Stimulated activated CD4-positive, alpha-beta T cell treated with anti-CD3 and anti-CD28 coated beads, Interleukin-4, amount 100 ng/mL, for 48 hours (primary cell): ENCODE measurements at places on chromosomes 12 and 14.
A peak's percentile ranks its signal among the peaks of the same experiment; 100 is the strongest.

DNA sequence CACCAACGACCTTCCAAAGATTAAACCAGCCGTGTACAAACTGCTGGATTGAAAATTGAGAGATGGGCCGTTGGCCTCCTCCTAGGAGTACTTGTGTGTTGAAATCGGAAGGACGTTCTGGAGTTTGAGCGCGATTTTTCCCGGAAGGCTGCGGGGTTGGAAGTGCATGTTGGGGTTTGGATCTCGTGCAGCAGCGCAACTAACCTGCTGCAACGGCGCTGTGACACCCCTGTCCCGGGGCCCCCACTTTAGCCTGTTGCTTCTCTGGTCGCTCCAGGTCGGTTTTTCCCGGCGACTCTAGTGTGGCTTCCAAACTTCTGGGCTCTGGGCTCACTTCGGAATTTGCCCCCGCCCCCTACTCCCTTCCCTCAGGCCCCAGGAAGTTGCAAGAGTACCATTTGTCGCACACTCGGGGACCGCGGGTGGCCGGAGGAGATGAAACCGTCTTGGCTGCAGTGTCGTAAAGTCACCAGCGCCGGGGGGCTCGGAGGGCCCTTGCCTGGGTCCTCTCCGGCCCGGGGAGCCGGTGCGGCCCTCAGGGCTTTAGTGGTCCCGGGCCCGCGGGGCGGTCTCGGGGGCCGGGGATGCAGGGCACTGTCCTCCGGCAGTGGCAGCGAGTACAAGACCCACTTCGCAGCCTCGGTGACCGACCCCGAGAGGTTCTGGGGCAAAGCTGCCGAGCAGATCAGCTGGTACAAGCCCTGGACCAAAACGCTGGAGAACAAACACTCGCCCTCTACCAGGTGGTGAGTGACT, at the start of gene ACSS3:
TSS of gene ACSS3 (plus strand) at position 394 of the 756 bp plus-strand sequence. CDS start at position 436, 42 bp downstream.
- DNase-seq: no peak

- DNase-seq: no peak
Observed at GRCh38 chr12:96457191-96457930, 32.0 kb upstream of the CFAP54 start.

- DNase-seq: no peak
Observed at GRCh38 chr14:23181946-23182345, 1.5 kb downstream of the SLC7A8 start.

DNA sequence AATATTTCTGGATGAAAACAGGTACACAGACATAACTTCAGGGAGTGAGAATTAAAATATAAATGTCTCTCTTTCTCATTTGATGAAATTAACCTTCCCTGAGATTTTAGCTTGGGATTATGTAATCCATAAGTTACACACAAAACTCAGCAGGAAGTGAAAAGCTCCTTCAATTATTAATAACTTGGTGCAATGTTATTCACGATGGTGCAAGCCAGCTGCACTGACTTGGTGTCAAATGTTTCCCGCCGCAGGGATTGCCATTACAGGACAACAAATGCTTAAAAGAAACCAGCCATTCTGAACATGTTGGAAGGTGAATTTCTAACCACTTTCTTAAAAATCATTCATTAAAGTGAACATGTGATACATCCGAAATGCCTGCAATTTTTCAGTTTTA, 250.4 kb downstream of the FOXN3 start:
- no peak for DNase-seq

- DNase-seq: no peak
Observed at GRCh38 chr12:102095677-102096263, 24.1 kb downstream of the NUP37 start.

- DNase-seq: no peak
Observed at GRCh38 chr12:121248622-121249021, 38.7 kb downstream of the P2RX4 start.

DNA sequence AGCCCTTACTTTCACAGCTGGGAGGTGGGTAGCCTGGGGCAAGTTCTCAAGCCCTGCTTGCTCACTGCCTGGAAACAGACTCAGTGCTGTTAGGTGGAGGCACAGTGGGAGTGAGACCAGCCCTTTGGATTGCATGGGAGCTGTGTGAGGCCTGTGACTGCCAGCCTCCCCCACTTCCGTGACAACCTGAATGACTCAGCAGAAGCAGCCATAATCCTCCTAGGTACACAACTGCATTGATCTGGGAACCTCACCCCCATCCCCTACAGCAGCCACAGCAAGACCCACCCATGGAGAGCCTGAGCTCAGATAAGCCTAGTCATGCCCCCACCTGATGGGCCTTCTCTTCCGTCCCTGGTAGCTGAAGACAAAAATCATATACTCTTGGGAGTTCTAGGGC, 26.4 kb downstream of the ALG10 start:
- no peak for DNase-seq

GRCh38 chr12:9319842-9320173, 111.6 kb upstream of the PZP start:
- no peak for DNase-seq

DNA sequence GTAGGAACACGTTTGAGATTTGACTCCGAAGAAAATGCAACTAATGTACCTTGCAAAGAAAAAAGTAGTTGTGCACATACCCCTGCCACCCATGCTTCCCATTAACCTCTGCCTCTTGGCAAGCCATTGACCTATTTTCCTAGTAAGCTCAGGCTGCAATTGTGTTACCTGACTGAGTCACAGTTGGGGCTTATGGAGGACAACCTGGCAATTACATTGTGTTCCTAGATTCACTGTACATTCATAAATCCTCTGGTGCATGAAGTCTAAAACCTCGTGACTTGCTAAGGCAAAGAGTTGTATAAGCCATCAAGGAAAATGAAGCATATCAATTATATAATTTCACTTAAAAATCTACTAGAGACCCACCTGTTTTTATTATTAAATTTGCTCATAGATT, 62.0 kb upstream of the DUSP6 start:
- no peak for DNase-seq

- no peak for DNase-seq
Observed at GRCh38 chr12:105239304-105239703, 3.3 kb upstream of the APPL2 start.

GRCh38 chr12:116665666-116666304, 72.1 kb downstream of the SPRING1 start:
- DNase-seq: no peak

- DNase-seq: peak; percentile 60
Observed at GRCh38 chr14:49879646-49880204, 13.2 kb upstream of the ARF6 start.

DNA sequence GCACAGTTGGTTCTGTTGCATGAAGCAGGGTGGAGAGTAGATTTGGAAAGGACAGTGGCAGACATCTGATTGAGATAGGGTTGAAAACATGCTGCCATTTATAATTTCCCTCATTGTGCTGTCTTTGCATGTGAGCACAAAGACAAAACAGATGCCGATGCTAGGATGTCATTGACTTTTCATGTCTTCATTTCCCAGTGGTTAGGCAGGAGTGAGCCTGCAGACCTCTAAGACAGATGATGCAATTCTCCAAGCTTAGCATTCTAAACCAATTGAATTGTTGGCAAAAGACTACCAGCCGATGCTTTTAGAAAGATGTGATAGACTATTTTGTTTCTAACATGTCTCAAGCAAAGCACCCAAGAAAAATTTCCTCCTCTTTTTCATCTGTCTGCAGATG, 37.1 kb upstream of the PELI2 start:
- no peak for DNase-seq

DNA sequence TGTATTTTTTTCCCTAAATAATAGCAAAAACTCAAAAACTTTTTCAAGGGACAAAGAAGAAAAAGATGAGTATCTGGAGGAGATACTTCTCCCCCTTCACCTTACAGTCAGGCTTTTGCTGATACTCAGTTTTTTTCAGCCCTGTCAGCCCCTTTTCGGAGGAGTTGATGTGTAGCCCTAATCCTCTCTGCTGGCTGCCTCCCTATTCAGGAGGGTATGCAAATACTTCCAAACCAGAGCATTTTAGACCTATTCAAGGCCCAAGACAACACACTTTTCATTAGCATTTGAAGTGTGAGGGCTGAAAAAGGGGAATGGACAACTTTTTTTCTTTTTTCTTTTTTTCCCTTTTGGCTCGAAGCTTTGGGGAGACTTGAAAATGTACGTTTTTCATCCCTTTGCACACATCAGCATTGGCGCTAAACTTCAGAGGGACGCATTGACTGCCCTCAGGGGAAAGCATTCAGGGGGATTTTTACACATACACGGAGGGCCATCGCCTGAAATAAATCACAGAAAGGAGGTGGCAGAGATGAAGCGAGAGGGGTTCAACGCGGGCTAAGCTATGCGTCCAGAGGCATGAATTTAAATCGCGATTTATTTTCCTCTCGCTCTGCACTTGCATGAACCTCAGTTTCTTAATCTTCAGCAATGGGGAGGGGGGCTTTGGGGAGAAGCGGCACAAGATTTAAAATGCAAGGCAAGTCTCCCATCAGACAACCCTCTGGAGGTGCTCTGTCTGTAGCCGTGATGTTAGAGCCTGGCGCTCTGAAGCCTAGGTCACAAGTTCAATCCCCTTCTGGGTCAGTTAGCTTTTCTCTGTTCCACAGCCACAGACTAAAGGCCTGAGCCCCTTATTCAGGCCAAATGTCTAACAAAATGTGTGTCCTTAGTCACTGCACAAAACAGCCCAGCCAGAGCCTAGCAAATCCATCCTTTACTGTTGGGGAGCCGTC, 86.3 kb downstream of the ASCL1 start:
- DNase-seq: no peak

- DNase-seq: no peak
Observed at GRCh38 chr12:71610031-71610795, 53.4 kb downstream of the ZFC3H1 start.

GRCh38 chr12:41310367-41310766, 122.2 kb downstream of the PDZRN4 start:
- no peak for DNase-seq

GRCh38 chr12:53768976-53769375, 17.2 kb upstream of the CISTR start:
- DNase-seq: no peak

- DNase-seq: no peak
Observed at GRCh38 chr14:49991491-49991890, 98.6 kb downstream of the ARF6 start.

DNA sequence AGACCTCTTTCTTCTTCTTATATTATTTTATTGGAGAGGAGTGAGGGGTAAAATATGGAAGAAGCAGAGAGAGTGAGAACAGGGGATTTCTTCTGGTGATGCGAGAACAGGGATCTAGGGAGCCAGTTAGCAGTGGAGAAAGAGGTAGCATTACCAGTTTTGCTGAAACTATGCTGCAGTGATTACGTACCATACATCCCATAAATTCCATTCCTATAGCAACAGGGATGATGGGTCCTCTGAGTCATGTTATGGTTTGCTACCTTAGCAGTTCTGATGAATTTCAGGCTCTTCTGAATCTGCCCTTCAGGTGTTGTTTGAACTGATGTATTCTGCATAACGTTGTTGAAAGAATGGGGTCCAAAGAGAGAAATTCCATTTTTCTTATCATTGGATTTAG, 625.4 kb upstream of the LRFN5 start:
- DNase-seq: no peak

DNA sequence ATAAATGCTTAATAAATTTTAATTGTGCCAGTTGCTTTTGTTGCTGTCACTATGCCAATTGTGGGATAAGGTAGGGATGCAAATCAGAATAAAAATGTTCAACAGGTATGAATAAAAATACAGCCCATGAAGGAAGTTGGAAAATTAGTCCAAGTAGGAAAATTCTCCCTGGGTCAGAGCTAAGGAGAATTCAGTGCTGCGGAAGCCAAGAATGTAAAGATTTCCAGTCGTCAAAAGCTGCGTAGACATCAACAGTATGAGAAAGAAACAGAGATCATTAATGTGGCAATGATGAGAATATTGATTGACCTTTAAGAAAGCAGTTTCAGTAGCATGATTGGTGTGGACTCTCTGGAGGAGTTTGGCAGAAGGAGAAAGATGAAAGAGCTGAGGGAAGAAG, 87.9 kb downstream of the PLEKHA5 start:
- DNase-seq: no peak

- DNase-seq: peak; percentile 7
Observed at GRCh38 chr14:52950410-52950897, 396 bp downstream of the FERMT2 start.

DNA sequence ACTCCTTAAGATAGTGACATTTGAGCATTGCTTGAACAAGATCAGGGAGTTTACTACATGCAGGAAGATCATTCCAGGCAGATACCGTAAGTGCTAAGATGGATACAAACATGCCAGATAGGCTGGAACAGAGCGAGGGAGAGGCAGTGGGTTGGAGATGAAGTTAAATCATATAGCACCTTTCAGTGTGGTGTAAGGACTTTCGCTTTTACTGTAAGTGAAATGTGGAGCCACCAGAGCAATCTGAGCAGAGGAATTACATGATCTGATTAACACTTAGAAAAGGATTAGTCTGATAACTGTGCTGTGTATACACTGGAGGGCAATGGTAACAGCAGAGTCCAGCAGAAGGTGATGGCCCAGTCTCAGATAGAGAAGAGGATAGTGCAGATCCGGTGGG, 163.0 kb upstream of the SSTR1 start:
- no peak for DNase-seq

DNA sequence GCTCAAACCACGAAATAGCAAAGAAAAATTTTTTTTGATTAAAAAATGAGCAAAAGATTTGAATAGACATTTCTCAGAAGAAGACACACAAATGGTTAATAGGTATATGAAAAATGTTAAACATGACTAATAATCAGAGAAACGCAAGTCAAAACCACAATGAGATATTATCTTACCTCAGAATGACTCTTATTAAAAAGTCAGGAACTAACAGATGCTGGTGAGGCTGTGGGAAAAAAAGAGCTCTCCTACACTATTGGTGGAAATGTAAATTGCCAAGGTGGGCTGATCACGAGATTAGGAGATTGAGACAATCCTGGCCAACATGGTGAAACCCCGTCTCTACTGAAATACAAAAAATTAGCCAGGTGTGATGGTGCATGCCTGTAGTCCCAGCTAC, 315.5 kb upstream of the FLRT2 start:
- DNase-seq: no peak

DNA sequence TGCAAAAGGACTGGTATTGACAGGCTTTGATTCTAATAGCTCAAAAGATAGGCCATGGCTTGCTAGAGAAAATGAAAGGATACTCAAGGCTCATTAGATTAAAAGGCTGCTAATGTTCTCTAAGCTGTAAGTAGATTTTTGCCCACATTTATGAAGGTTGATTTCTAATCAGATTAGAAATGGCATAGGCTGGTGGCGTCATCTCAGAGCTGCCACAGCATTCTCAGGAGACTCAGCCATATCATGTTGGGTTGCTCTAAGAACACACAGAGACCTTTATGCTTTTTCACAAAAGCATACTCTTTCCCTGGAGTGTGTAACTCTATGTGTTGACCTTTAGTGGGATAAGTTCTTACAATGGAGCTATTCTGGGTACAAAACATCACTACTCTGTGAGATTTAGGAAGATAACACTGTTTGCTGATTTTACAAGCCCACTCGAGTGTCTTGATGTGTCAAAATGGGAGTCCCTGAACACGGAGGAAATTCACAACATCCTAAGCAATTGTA, 576.0 kb downstream of the NRXN3 start:
- DNase-seq: no peak

GRCh38 chr14:36471431-36471830, 48.6 kb downstream of the NKX2-1 start:
- no peak for DNase-seq

- DNase-seq: no peak
Observed at GRCh38 chr12:49974677-49975317, 2.0 kb downstream of the AQP6 start.

- no peak for DNase-seq
Observed at GRCh38 chr12:124162151-124163110, 132.5 kb upstream of the RFLNA start.

- no peak for DNase-seq
Observed at GRCh38 chr12:19263672-19264071, 134.1 kb downstream of the PLEKHA5 start.

- no peak for DNase-seq
Observed at GRCh38 chr12:1977588-1977987, 26.7 kb downstream of the DCP1B start.
